Stimulated activated CD8-positive, alpha-beta memory T cell treated with anti-CD3 and anti-CD28 coated beads, Interleukin-15, amount 100 ng/mL, for 1 hour (primary cell): ENCODE measurements at places on chromosomes 7 and 10.

- no peak for DNase-seq
Measured at GRCh38 chr10:86200867-86201266, 165.7 kb downstream of the GRID1 start.

DNA sequence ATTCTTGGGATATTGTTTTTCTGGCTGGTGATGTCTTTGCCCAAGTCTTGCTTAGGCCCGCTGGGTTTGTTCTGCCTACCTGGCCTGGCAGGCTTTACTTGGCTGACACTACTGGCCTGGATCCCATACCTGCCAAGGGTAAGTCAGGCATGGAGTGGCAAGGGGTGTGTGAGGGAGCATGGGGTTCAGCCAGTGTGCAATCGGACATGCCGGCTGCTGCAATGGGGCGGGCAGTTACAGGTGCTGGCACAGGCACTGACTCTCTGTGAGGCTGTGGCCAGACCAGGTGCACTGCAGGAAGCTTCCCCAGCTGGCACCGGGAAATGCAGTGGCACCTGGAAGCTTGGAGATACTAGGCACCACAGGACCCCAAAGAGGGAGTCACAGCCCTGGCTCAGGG, 168.4 kb downstream of the PON1 start:
- no peak for DNase-seq

- no peak for DNase-seq
Measured at GRCh38 chr7:41630741-41631140, 72.1 kb downstream of the INHBA start.

- DNase-seq = no peak
Measured at GRCh38 chr7:143250822-143251221, 12.4 kb upstream of the GSTK1 start.

DNA sequence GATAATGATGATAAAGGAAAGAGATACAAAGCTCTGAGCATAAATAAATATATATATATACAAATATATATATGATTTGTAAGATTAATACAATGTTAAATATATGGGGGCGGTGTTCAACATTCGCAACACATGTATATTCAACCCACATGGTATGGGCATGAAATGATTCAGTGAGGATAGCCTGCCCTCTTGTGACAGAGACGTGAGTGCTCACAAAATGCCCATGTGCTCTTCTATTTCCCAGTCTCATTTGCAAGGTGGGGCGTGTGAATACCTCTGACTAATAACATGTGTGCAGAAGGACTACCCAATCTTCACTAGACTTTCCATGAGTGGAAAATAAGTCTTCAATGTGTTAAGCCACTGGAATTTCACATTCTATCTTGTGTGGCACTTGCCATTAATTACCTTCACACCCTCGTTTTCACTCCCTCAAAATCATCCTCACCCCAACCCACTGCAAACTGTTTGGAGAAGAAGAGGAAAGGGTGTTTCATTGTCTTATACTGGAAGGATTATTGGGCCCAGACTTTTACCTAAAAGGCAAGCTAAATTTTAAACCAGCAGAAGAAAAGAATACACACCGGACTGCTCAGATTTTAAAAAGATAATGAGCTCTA, 26.9 kb downstream of the ASAH2 start:
- DNase-seq = no peak

- no peak for DNase-seq
Measured at GRCh38 chr7:98826387-98826786, 43.4 kb downstream of the TMEM130 start.

DNA sequence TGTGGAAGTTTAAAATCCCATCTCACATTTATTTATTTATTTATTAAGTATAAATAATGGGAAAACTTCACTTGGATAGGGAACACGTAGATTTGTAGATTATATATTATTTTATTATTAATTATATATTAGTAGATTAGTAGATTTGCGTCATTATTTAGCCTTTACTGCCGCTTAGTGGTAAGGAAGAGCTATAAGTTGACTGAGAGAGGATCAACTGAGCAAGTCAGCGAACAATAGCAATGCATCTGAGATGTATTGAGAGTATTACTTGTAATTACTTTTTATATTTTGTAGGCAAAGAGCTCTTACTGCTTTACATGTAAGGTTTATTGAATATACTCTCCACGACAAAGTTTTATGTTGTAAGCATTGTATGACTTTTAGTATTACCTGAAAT, 244.5 kb upstream of the ANKRD30A start:
- DNase-seq = no peak

- no peak for DNase-seq
Measured at GRCh38 chr10:14569274-14570060, 205.2 kb downstream of the FAM107B start.

DNA sequence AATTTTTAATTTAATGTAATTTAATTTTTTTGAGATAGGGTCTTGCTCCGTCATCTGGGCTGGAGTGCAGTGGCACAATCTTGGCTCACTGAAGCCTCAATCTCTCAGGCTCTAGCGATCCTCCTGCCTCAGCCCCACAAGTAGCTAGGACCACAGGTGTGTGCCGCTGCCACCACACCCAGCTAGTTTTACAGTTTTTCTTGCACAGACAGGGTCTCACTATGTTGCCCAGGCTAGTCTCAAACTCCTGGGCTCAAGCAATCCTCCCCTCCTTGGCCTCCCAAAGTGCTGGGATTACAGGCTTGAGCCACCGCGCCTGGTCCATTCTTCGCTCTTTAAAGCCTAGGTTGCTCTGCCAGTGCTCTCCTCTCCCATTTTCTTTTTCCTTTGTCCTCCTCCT, 12.9 kb downstream of the CALML3 start:
- no peak for DNase-seq

GRCh38 chr10:3720228-3721019, 64.6 kb downstream of the KLF6 start:
- no peak for DNase-seq

- no peak for DNase-seq
Measured at GRCh38 chr7:149449897-149450296, 11.0 kb downstream of the ZNF777 start.
